Transverse colon (tissue), 4 donors: ENCODE measurements at places on chromosomes 4 and X. TPM values are rescaled to one million over a fixed set of nuclear protein-coding genes. Genes with fewer than 3 reads are reported as not detected.

GRCh38 chr4:29079260-29079659, 1640.9 kb upstream of the PCDH7 start:
- no peak for DNase-seq

Gene DAPP1
- total RNA-seq, result 6.4 TPM

DNA sequence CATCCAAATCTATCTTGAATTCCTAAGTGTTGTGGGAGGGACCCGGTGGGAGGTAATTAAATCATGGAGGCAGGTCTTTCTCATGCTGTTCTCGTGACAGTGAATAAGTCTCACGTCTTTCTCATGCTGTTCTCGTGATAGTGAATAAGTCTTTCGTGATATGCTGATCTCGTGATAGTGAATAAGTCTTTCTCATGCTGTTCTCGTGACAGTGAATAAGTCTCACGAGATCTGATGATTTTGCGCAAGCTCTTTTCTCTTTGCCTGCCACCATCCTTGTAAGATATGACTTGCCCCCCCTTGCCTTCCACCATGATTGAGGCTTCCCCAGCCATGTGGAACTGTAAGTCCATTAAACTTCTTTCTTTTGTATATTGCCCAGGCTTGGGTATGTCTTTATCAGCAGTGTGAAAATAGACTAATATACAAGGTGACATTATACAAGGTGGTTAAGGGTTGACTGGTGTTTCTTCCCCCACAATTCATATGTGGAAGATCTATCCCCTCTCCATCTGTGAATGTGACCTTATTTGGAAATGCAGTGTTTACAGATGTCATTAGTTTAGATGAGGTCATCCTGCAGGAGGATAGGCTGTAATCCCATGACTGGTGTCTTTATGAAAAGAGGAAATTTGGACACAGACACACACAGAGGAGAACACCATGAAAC, 27.6 kb downstream of the ARSD start:
- no peak for DNase-seq

DNA sequence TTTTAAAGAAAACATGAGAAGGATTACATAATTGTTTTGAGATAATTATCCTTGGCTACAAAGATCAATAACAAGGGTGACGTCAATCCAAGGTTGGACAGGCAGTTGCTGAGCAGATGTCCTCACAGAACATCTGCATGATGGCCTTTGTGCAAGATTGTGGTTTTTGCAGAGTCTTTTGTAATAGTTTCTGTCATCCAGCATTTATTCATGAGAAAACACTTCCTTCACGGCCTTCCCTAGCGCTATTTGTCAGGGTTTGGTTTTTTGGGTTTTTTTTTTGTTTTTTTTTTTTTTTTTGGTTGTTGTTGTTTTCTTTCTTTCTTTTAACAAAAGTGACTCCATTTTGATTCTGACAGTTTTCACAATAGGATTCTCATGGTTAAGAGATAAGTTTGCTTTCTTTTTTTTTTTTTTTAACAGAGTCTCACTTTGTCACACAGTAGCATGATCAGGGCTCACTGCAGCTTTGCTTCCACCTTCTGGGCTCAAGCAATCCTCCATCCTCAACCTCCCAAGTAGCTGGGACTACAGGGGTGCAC, 31.5 kb upstream of the ELF2 start:
- no peak for DNase-seq

DNA sequence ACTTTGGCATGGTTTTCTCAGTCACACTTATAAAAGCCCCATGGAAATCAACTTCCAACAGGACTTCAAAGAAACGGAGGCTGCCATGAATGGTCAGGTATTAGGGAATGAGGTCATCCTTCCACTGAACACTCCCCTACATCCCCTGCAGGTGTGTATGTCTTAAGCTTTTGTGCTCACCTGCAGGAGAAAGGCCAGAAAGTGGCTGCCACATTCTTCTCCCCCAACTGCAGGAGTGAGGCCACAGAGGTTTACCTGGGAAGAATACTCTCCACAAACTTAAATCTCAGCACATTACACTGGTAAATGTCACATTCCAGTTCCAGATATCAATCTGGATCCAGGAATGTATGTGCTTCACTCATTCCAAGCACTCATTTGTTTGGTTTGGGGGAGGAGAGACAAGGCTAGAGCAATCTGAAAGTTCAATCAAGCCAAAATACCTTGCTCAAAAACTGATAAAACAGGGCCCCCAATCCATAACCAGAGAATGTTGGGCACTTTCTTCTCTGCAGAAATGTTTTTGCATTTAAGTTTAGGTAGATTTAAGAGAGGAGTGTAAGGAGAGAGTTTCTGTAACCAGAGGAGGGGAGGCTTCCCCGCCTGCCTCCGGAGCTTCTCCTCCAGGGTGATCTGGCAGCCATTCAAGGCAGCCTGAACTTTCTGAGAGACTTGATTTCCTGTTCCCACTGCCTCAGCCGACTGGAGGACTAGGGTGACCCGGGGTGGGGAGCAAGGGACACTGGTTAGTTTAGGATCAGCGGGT, 15.4 kb downstream of the FAM9C start:
- DNase-seq, result peak; percentile 53

Gene INPP4B
- 30.7 TPM for total RNA-seq

- no peak for DNase-seq
Measured at GRCh38 chr4:538542-539142, 37.5 kb downstream of the TMEM271 start.

Gene CLNK
- not detected for total RNA-seq

Gene STOX2
- 9.2 TPM for total RNA-seq

Gene SETD7
- total RNA-seq, result 31.3 TPM

Gene SPATA4
- not detected for total RNA-seq

DNA sequence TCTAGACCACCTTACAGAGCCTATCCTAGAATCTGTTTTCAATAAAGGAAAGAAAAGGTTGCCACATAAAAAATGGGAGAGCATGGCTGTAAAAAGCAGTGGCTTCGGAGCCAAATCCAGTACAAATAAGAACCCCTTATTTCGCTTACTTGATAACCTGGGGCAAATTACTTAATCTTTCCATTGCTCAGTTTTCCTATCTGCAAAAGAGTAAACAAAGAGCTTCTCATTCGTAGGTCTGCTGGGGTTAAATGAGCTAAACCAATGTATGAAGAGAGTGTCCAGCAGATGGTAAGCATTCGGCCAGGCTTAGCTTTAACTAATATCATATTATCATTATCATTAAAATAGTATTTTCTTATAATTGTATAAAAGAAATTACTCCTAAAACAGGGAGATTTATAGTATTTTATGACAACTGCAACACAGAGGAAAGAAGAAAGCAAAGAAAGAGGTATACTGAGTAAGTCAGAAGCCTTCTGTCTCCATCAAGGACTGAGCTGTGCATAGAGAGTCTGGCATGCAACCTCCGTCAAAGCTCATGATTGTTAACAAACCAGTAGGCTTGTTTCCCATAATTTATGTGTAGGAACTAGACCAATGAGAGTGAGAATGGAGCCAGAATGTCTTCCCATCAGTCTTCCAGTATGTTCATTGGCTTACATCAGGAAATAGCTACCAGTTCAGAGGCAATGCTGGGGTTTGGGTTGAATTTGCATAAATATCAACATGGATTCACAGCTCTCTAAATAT, 364.9 kb downstream of the UNC5C start:
- no peak for DNase-seq

DNA sequence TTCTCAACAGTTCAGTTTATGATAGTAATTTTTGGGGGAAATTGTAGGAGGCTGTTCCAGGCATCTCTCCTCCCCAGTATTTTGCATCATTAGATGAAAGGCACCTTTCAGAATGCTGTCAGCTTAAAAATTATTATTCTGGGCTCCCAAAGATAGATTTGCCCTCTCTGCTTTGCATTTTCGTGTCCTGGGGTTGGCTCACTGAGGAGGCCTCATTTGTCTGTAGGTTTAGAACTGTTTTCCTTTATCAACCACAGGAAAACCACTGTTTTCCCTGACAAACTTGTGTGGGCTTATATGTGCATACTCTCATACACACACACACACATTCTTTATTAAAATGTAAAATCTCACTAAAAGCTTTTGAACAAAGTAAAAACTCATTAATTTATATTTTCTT, 197.2 kb upstream of the VCX3A start:
- DNase-seq, result no peak

DNA sequence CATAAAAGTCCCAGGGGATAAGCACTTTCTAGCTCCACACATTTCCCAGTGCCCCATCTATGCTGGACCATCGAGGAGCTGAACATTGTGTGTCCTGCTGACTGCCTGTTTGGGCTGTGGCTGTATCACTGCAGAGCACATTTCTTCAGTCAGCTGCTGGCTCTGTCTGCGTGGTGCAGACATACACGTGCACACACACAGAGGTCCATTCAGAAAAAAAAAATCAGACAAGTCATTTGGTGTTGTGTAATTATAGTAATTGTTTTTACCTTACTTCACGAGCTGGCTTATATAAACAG, 1.1 kb upstream of the PDLIM3 start:
- peak; percentile 23 for DNase-seq

- DNase-seq, result peak; percentile 22
Measured at GRCh38 chr4:10715135-10715534, 30.6 kb upstream of the CLNK start.

DNA sequence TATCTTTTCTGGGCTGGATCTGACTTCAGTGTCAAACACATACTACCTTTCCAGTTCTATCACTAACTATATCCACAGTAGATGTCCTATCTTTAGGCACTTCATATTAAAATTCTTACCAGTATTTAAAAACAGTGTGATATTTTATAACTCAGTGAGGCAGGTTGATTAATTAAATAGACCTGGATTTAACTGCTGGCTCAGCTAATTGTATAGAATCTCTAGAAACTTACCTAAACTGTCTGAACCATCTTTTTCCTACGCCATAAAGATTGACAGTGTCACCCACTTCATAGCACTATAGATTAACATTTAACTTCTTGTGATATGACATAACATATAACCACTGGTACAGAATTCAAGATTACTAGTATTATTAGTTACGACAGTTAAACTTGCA, 935.3 kb downstream of the FAT4 start:
- DNase-seq, result no peak

Gene L1CAM
- total RNA-seq, result 6.6 TPM
